ENCODE measurements at places on chromosomes 3 and 15.

DNA sequence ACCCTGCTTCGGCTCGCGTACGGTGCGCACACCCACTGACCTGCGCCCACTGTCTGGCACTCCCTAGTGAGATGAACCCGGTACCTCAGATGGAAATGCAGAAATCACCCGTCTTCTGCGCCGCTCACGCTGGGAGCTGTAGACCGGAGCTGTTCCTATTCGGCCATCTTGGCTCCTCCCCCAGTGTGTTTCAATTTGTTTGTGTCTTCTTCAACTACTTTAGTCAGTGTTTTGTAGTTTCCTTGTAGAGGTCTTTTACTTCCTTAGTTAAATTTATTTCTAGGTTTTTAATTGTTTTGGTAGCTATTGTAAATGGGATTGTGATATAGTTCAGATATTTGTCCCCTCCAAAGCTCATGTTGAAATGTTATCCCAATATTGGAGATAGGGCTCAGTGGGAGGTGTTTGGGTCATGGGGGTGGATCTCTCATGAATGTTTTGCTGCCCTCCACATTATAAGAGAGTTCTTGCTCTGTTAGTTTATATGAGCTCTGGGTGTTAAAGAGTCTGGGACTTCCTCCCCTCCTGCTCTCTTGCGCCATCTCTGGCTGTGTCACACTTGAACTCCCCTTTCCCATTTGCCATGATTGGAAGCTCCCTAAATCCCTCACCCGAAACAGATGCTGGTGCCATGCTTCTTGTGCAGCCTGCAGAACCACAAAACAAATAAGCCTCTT is 304.4 kb downstream of the DOCK3 start:
- no peak for DNase-seq

DNA sequence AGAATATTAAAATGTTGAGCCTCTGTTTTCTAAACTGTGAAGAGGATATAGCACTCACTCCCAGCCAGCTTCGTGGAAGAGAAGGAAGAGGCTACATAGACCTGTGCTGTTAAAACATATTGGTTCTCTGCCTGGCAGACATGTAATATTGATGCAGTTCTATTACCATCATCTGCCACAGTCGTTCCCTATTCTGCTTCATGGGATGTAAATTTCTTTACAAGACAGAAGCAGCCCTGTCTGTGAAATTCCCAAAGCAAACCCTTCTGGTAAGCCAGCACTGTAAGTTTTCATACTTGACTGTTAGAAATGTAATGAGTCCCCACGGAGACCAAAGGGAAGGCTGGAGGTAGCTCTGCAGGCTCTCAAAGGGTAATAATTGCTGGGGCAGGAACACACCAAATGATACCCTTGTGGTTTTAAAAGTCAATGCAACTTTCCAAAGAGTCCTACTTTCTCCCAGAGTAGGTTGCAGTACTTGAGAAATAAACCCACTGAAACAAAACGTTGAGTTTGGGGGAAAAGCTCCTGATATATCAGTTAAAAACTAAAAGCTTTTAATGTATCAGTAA is 129.9 kb upstream of the HES1 start:
- DNase-seq, result no peak

GRCh38 chr3:44654039-44654438 is 5.5 kb downstream of the ZNF35 start:
- DNase-seq, result no peak

GRCh38 chr3:6526861-6527260 is 334.1 kb upstream of the GRM7 start:
- no peak for DNase-seq

- no peak for DNase-seq
These were observed 114.2 kb downstream of the NEDD4 start for GRCh38 chr15:55879181-55879580.

DNA sequence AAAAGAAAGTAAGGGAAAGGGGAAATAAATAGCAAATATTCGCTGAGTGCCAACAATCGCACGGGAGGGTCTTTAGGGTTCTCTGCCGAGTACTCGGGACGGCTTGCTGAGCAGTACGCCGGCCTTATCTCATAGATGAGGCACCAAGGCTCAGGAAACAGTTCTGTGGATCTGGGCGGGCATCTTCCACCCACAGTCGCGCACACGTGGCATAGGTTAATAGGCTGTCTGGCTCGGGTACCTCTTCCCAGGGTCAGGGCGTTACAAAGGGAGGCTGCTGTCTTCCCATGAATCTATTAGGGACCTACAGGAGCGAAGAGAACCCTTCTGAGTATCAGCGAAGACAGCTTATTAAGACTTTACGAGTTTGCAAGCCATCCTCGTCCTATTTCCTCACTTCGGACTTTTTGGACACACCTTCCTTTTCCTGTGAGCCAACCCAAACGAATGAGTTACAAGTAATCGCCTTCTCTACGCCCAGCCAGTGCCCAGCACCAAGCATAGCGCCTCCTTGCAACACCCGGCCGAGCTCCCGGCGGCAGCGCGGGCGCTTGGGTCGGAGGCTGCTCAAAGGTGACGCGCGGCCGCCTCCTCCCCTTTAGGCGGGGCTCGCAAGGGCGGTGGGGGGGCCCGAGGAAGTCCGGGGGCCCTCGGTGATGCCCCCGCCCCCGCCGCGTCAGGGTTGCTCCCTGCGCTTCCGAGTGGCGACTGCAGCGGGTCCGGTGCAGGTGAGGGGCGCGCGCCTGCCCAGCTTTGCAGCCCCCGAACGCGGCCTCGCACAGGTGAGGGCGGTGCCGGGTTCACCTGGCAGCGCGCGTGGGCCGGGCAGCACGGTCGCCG is at the start of gene MCTP2:
TSS of gene MCTP2 (plus strand) at position 679 of the 840 bp plus-strand sequence. CDS start 66,705 bp downstream, outside the sequence.
- peak; percentile 85 for DNase-seq

DNA sequence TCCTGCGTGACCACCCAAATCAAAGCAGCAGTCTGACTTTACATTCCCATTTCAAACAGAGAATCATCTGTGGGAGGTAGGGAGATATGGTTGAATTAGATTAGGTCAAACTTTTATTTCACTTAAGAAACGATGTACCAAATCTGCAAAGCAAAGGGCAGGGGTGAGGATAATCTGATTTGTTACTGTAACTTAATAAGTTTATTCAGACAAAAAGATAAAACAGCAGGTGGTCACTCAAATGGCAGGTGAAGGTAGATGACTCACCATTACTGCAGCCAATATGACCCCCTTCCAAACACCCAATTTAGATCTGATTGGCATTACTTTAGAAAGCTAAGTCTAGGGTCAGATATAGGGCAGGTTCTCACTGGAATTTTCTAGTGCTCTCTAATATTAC is 651.0 kb upstream of the NAALADL2 start:
- no peak for DNase-seq

DNA sequence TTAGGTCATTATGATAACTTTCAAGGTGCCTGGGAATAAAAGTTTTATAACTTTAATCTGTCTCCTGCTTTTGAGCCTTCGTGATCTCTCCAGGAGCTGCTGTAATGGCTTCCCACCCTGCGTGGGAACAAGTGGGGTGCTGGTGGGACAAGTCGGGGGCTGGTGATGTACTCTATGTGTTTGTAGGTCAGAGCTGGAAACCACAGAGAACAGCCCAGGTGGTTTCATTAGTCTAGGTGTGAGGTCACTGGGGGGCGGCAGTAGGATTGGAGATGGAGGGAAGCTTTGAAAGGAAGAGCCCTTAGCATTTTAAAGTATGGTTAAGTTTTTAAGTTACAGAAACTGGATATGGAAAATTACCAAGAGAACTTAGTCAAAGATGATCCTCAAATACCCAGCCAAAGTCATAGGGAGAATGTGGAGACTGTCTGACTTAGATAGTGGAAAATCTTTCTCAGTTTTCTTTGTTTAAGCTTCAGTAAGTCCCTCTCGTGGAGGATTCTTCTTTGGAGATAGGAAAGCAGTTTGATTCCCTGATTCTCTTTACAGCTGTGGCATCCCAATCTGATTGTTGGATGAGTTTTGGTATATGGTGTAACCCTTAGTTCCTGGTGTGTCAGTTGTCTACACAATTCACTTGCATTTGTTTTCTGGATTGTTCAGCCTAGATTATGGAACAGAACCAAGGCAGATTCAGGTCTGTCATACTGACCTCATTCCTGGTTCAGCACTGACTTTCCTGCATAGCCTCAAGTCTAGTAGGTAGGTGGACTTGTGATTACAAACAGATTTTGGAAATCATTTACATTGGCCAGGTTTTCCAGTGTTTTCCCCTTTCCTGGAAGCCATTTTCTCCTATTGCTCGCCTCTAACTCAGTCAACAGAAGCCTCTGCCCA is 115.6 kb downstream of the FNDC3B start:
- no peak for DNase-seq

DNA sequence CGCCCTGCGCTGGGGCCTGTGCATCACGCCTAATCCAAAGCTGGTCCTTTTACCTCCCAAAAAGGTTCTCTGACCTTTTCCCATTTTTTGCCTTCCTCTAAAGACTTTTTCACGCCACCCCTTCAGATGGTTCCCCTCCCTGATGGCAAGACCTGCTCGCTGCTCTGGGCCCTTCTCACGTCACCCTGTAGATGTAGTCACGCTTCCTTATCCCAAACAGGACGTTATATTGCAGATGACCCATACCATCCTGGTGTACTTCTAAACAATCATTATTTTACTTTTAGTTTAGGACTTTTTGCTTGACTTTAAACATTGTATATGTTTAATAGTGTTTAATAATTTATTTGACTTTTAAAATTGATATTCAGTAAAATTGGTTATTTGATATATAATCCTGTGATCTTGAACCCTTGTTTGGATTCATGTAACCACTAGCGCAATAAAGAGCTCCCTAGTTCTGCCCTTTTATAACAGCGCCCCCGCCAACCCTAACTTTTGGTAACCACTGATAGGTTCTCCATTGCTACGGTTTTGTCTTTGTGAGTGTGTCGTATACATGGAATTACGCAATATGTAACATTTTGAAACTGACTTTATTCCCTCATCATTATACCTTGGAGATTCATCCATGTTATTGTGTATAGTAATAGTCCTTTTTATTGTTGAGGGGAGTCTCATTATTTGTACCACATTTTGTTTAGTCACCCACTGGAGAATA is 159.0 kb upstream of the CHRNA7 start:
- no peak for DNase-seq

- DNase-seq, result peak; percentile 76
These were observed 42.0 kb downstream of the PML start for GRCh38 chr15:74036271-74037170.

- no peak for DNase-seq
These were observed 18.2 kb downstream of the HRG start for GRCh38 chr3:186683979-186684378.

- DNase-seq, result no peak
These were observed 738.6 kb upstream of the NR2F2 start for GRCh38 chr15:95591886-95592285.

DNA sequence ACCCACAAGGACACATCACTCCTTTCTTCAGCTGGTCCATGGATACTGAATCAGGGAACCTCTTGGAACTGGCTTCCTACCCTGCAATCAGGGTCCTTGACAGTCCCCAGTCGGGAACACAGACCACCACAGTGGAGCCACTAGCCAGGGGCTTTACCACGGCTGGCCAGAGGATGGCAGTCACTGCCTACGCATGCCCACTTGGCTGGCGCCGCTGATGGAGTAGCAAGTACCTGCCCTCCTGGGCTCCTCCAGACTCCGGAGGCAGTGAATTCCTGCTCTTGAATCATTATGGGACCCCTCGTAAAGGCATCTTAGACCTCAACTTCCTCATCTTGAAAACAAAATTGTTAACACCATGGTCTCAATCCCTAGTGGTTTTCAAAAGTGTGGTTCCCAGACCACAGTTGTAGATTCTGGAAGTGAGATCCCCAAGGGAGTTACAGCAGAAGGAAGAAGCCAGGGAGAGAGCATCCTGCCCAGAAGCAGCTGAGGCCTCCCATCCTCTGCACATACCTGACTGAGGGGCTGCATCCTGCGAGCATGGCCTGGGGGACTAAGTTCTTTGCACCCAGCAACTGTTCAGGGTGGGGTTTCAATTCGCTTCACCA is 9.1 kb upstream of the SKIC8 start:
- peak; percentile 89 for DNase-seq

GRCh38 chr15:42908538-42908937 is 12.0 kb downstream of the TTBK2 start:
- DNase-seq, result no peak

DNA sequence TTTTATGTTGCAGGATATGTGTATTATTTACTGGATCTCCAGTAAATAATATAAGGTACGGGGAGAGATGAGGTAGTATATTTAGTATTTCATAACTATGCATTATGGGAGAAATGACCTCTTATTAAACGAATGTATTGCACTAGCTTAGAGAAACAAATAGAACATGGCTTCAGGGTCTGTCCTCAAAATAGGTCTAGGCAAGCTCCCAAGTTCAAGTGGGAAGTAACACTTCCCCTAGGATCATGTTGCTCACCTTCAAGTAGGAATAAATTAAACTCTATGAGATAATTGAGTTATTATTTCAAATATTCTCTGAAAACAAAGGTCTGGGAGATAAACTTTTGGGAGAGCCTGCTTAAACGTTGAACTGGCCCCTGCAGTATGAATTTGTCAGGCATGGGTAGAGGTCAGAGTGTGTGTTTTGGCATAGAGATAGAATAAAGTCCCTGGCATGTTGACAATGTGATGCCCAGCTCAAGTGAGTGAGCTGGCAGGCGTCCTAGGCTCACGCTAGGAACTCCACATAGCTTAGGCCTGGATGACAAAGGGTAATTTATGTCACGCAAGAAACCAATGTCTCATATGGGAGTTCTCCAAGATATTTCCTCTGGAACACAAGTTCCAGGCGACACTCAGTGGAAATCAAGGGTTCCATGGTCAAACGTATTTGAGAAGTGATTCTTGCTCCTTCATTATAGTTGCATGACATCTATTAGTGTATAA is 236.8 kb downstream of the CACNA2D3 start:
- DNase-seq, result no peak

- no peak for DNase-seq
These were observed 5.0 kb downstream of the RARB start for GRCh38 chr3:25433106-25433505.

- DNase-seq, result no peak
These were observed 85.0 kb downstream of the ATP10A start for GRCh38 chr15:25778161-25778560.

GRCh38 chr3:72449551-72449950 is 398.7 kb downstream of the SHQ1 start:
- no peak for DNase-seq

GRCh38 chr3:27945229-27945628 is 223.1 kb upstream of the EOMES start:
- no peak for DNase-seq

DNA sequence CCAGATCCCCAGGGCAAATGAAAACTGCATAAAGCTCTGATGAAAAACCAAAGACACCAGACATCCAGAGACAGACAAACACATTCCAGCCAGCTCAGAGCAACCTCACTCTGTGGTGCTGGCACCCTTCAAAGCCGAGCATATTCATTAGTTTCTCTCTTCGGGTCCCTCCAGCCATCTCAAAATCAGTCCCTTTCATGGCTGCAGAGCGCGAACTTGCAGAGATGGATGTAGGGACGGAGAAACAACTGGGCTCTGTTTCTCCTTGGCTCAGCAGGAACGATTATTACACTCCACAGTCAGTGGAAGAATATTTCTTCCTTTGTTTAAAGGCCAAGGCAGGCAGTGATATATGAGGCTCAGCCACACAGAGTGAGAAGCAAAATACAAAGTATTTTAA is 50.4 kb upstream of the SYN2 start:
- peak; percentile 20 for DNase-seq
